ENCODE measurements at places on chromosomes 5 and 9. TPM values are rescaled to one million over a fixed set of nuclear protein-coding genes. Genes with fewer than 3 reads are reported as not detected.

The LMAN2 gene
- total RNA-seq: 197 TPM

The SLC46A2 gene
- not detected for total RNA-seq

The TLN1 gene
- 127 TPM for total RNA-seq

The PCDHB6 gene
- 1.1 TPM for total RNA-seq

The MLANA gene
- total RNA-seq: not detected

The SPINK6 gene
- 0.53 TPM for total RNA-seq

The IL3 gene
- total RNA-seq: not detected

The MAT2B gene
- 50.6 TPM for total RNA-seq

The CNTNAP3 gene
- 12.2 TPM for total RNA-seq

The PLCXD3 gene
- 0.48 TPM for total RNA-seq
